ENCODE measurements at places on chromosomes 3 and 15. TPM values are rescaled to one million over a fixed set of nuclear protein-coding genes. Genes with fewer than 3 reads are reported as not detected.

- DNase-seq, result no peak
Observed at GRCh38 chr3:10939556-10939955, 53.0 kb upstream of the SLC6A1 start.

DNA sequence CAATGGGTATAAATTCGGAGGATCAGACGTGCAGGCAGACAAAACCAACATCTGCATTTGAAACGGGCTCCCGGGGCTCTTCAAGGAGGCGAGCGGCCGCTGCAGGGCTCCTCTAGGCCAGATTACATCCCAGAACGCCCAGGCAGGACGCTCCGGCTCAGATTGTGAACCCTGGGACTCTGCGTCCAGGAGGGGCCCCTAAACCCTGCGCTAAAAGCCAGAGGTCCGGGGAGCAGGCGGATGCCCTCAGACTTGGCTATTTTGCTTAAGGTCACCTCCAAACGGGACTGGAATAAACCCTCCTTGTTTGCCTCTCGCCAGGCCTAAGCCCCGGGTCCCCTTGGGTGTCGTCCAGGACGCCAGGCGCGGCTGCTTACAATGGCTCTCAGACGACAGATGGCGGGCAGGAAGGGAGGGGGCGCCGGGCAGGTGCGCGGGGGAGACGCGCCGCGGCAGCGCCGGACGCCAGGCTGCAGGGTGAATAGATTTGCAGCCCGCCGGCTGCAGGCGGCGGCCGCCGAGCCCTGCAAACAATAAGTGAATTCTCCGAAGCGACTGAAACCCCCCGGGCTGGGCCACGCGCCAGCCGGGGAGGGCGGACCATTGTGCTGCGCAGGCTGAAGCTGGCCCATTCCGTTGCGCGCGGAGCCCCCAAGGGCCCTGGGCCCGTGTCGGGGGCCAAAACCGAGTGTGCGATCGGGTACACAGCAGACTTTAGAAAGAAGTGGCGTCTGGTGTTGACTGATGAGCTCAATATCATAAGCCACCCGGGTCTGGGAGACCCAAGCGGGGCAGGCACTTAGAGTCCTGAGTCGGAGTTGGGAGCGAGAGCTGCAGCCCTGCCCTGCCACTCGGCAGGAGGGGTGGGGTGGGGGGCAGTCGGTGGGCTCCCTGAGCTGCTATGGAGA, 32.3 kb upstream of the AMOTL2 start:
- DNase-seq, result no peak

GRCh38 chr3:171122240-171122639, 95.7 kb upstream of the SLC2A2 start:
- no peak for DNase-seq

DNA sequence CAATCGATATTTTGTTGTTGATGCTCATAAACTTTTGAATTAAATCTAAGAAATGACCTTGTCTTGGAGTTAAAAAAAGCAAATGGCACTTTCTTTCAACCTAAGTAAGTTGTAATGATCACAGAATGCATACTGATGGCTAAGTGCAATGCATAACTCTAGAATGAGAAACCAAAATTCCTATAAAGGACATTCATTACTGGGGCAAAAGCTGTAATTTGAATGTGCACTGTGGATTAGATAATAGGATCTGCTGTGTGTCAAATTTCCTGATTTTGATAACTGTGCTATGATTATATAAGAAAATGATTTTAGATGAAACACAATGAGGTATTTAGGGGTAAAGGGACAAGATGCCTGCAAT, 14.3 kb downstream of the SIAH2 start:
- DNase-seq, result no peak

GRCh38 chr3:61448378-61448777, 113.0 kb upstream of the PTPRG start:
- no peak for DNase-seq

- no peak for DNase-seq
Observed at GRCh38 chr15:73941044-73941443, 14.8 kb downstream of the LOXL1 start.

DNA sequence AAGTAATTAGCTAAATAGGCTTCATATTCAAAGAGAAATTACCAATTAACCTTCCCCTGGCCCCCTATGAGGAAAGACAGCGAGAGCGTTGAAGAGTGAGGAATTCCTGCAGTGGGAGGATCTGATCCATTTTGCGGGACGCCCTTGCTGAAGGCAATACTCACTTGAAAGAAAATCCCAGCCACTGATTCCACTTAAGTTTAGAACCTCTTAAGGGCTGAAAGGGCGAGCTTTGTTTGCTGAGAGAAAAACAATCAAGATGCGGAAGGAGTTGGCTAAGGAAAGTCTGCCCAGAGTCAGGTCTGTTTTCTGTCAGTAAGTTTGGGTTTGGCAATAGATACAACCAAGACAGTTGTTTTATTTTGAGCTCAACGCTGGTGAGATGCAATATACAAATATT, 102.8 kb upstream of the GBE1 start:
- DNase-seq, result no peak

DNA sequence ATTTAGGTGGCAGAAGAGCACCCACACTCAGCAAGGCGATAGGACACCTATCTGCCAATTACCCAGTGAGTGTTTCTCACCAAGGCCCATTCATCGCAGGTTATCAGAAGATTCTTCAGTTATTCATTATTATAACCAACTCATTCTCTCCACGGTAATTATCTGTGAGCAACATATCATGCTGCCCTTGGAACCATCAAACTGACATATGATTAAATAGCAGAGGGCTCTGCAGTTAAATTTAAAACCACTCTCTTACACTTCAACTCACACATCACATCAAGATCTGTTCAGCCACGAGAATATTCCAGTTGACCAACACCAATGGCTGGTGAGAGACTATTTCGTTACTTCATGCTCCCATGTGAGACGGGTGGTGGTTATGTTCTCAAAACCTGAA, 489.3 kb downstream of the ERC2 start:
- DNase-seq, result no peak

DNA sequence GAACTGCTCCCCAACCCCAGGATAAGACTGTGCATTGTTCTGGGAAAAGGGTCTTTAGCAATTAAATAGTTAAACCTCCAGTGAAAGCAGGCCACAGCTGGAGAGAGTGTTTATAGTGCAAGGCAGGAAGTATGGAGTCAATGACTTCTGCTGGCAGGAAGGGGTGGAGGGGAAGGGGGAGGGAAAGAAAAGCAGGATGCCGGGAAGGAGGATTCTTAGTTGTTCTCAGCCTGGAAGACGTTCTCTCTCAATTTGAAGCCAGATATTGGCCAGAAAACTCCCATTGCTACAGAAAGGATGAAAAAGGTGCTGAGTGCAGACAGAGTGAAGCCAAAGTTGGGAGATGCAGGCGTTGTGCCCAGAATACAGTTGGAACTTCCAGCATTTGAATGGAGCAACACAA, 35.7 kb upstream of the ACTL6A start:
- DNase-seq, result peak; percentile 69

GRCh38 chr3:148879256-148879655, 14.2 kb downstream of the CPA3 start:
- no peak for DNase-seq

DNA sequence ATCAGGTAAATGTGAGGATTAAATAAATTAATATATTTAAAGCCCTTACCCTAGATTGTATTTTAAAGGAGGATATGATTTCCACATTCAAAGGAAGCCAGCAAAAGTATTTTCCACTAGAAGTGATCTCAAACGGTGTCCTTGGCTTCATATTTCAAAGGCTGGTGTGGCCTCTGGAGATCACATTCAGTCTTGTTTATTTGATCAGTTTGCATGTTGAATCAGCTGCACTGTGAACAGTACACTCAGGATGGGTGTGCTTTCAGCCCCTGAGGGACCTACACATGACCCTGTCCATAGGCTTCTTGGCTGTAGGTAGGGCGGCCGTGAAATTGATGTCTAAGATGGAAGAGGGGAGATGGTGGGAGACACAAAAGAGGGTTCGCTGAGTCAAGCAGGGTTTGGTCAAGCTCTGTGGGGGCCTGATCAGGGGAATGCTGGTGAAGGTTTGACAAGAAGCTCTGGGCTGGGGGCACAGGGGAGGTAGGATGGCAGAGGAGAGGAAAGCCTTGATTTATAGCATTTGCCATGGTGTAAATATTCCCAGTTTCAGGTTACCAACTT, 21.9 kb downstream of the CYP8B1 start:
- DNase-seq, result no peak

DNA sequence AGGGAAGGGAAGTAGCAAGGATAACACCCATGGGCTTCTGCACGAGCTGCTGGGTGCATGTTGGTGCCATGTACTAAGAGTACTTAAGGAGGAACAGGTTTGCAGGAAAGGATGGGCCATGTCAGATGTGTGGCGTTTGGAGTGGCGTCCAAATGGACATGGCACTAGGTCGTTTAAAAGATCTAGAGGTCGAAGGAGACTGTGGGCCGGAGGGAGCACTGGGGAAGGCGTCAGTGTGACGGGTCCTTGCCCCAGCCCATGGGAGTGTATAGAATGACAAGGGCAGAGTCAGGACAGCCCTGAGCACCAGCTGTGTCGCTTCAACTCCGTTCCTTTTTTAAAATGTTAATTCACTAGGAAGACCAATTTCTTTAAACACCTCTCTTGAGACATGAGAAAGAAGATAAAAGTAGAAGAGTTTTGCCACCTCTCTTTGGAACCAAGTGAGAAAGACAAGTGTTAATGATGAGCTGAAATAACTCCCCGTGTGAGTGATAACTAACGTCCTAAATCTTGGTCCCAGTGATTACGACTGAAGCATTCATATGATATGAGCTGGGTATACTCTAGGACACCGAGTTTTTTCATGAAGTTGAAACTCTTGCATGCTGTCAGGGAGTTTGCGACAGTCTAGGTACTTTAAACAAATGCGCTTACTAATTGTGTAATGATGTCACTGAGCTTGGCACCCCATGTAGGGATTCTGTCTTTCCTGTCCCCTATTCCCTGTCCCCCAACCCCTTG, 23.8 kb downstream of the LYSMD4 start:
- DNase-seq, result no peak

GRCh38 chr3:168973206-168973605, 690.3 kb downstream of the MECOM start:
- no peak for DNase-seq

DNA sequence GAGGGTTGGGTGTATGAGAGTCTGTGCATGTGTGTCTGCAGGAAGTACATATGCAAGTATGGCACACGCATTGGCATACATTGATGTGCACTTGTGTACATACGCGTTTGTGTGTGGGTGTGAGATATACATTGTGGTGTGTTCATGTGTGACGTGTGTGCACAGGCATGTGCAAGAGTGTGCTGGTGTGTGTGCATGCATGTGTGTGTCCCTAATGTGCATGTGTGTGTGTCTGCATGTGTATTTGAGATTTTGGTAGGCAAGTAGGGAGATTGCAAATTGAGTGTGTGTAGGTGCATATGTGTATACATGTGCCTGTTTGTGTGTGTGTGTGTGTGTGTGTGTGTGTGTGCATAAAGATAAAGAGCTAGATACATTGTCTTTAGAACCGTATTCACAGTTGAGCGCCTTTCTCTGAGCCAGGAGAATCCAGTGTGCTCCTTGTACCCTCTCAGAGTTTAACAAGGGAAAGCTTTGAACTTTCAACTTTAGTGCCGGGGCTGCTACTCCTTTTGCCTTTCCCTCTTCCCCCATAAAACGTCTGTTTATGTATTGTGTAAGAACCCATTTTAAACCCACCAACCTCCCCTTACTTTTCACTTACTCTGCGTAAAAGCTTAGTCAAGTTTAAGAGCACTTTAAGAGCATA, 152.4 kb upstream of the CHL1 start:
- DNase-seq, result no peak

- no peak for DNase-seq
Observed at GRCh38 chr15:33926260-33926659, 42.0 kb upstream of the CHRM5 start.

- DNase-seq, result no peak
Observed at GRCh38 chr15:76823890-76824289, 81.2 kb downstream of the SCAPER start.

DNA sequence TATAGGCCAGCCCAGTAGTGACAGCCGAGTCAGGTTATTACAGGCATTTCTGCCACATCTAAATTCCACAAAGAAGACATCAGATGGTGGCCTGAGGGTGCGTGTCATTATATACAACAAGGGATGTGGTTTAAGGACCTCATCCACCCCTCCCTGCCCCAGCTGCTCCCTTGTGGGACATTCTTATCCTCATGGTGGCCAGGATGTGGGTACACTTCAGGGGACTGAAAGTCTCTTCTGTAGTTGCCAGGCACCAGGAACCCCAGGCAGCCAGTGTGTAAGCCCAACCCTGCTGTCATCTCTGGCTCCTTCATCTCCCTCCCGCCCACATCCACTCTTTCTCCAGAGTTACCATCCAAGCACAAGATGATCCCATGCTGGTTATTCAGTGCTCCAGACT, 224.9 kb upstream of the TOPAZ1 start:
- DNase-seq, result no peak

DNA sequence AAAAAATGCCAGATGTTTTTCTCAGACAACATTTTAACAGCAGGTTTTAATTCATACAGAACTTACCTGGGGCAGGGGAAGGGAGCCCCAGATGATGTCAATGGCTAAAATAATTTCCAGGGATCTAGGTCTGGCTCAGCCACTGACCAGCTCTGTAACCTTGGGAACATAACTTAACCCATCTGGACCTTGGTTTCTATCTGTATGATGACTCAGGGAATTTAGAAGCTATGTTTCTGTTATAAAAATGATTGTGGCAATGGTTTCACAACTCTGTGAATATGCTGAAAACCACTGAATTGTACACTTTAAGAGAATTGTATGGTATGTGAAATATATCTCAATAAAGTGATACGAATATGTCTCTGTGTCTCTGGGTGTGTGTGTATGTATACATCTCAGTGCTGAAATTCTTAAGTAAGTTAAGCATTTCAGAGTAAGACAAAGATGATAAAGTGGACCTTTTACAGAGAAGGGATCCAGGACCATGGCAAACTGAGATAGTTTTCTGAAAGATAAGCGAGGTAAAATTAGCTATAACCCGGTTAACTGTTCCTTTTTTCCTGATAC, 2.9 kb downstream of the SH3GL3 start:
- no peak for DNase-seq

Gene RPL14
- 1,876 TPM for polyA plus RNA-seq

Gene APEH
- polyA plus RNA-seq, result 155 TPM

Gene C3orf80
- 0.25 TPM for polyA plus RNA-seq

Gene MST1R
- 1.6 TPM for polyA plus RNA-seq

Gene RTP3
- polyA plus RNA-seq, result not detected

Gene SERINC4
- polyA plus RNA-seq, result not detected

Gene GP5
- 0.85 TPM for polyA plus RNA-seq

Gene EPHB1
- polyA plus RNA-seq, result 6.8 TPM

Gene ZIC4
- polyA plus RNA-seq, result not detected

Gene MYZAP
- polyA plus RNA-seq, result 5.9 TPM

Gene RBP2
- 0.46 TPM for polyA plus RNA-seq

Gene RASGRP1
- polyA plus RNA-seq, result 14.3 TPM

Gene PIK3CB
- 32.0 TPM for polyA plus RNA-seq

Gene TUSC7
- not detected for polyA plus RNA-seq

Gene PSTPIP1
- 0.60 TPM for polyA plus RNA-seq

Gene PPP1R14D
- polyA plus RNA-seq, result 0.47 TPM

Gene ANP32A
- polyA plus RNA-seq, result 333 TPM

Gene MUC4
- polyA plus RNA-seq, result 0.97 TPM

Gene GUCA1C
- polyA plus RNA-seq, result 0.21 TPM

Gene STAC
- polyA plus RNA-seq, result 6.6 TPM

Gene CHRM5
- polyA plus RNA-seq, result 0.17 TPM

All from right renal cortex interstitium (tissue), 3 donors.